ENCODE measurements at places on chromosomes 1 and 21.

DNA sequence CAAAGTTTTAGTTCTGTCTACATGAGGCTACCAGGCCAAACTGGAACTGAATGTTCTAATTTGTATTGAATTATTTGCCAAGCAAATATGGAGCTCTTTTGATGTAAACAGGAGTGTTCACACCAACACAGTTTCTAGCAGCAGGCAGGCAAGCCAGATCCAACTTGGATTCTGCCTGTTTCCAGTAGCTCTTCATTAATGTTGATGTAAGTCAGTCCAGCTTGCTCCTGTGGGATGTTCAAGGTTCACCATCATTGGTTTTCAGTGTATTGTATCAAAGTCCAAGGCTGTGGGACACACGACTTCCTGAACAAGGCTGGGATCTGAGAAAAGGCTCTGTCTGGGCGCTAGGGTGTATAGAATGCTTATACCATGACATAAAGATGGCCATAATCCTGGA is 68.1 kb downstream of the PAPPA2 start:
- no peak for DNase-seq

DNA sequence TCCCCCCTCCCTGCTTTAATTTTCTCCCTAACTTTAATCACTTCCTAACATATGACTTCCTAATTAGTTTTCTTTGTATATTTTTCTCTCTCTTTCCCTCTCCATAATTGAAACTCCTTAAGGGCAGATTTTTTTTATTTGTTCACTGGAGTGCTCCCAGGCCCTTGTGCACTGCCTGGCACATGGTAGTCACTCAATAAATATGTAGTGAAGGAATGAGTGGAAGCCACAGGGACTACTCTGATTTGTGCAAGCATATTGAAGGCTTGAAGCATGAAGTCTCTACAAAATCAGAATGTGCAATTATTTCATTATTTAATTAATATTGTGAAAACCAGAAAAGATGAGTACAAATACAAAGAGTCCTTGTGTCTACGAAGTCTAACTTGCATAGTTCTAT is 41.5 kb downstream of the SNX7 start:
- DNase-seq: no peak

DNA sequence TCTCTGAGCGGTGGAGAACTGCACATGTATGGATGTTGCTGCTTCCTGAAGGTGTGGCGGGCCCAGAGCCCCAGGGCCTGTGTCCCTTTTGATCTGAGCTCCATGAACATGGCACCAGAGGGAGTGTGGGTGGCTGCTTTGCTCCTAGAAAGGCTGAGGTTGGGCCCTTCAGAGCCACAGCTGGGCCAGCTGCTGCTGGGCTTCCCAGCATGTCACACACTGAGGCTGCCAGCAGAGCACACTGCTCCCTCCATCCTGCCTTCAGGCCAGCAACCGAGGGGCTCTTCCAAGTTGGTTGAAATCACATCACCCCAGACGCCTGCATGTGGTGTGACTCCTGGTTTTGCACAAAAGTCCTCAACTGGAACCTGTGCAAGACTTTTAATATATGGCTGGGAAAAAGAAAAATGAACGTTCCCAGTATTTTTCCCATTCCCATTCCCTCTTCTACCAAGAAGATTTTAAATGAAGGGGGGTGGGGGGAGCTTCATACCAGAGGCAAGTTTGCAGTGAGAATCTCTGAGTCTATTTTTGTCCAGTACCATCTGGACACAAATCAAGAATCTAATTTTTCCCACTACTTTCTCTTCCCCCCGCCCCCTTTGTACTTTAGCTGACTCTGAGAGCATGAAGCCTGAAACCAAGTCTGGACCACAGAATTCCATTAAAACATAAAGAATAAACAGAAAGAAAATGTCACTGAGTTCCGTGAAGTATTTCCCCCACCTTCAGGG is 26.2 kb upstream of the NGF start:
- DNase-seq: no peak

DNA sequence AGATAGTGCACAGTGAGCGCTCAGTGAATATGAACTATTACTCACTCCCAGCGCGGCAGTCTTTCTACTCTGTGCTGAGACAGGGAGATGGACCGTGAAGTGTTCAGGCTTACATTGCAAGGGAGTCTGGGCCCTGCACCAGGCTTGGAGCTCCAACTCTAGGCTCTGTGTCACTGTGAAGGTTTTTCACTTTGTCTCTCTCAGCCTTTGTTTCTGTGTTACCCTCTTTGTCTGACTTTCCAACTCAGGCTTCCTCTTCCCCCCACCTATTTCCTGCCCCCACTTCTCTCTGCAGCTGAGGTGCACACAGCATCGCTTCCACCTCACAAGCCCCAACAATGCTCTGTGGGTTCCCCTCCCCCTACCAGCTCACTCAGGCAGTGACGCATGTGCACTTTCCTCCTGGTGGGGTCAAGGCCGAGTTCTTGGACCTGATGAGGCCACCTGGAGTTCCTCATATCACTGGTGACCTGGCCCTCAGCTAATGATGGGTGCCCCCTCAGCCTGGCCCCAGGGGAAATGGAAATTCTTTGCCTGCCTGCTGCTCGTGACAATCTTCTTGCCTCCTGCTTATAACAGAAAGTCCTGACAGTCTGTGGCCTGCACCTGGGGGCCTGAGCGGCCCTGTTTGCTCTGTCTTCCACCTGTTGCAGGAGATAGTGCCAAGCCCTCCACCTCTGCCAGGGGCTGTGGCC is 1.1 kb upstream of the LCK start:
- DNase-seq: no peak

DNA sequence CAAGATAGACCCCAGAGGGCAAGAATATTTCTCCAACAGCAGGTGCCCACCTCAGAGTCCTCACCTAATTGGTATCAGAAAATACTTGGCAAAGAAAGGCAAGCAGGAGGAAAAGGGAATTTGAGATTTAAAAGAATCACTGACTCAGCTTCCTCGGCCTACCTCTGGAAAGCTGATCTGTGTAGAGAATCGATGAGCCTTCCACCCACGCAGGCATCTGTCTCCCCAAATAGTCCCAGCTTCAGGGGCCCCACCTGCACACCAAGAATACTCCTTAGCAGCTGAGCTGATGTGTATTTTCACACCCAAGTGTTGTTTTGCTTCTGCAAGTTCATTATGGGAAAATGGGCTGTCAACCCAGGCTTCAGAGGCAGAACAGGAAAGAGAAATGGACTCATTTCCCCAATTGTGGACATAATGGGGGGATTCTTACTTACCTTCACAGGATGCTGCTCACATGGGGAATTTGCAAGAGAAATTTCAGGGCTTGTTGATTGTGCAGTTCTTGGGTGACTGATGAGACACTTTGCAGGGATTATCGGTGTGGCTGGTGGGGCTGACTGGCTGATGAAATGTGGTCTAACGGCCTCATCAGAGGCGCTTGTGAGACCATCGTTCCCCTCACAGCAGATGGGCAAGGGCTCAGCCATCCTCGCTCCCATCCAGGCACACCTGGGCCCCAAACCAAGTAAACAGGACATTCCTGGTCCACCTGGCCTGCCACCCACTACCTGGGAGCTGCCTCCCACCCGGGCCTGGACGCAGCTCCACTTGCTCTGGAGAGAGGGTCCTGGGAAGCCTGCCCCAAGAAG is 436.3 kb downstream of the PTPRU start:
- DNase-seq: no peak

DNA sequence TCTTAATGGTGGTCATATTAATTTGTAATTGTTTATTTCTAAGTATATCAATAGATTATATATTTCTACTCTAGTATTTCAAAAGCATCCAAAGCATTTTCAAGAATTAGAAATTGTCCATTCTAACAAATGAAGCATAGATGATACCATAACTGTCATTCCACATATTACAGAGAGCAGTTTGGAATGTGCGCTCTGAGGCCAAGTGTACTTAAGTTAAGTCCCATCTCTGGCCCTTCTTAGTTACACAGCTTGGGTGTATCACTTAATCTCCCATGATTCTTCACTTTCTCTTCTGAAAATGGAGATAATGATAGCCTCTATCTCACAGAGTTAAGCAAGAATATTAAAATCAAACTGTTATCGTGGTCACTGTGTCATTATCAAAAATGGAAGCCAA is 281.1 kb downstream of the MRPL39 start:
- no peak for DNase-seq

All from DMS 273 treated with DMSO at 0.1 percent for 48 hours (cell line).